Urinary bladder (tissue), 4 donors: ENCODE measurements at places on chromosomes 12 and 14. TPM values are rescaled to one million over a fixed set of nuclear protein-coding genes. Genes with fewer than 3 reads are reported as not detected.

The SLC17A8 gene
- 0.95 TPM for total RNA-seq

The SERPINA12 gene
- not detected for total RNA-seq

The PAPLN gene
- total RNA-seq, result 4.8 TPM

The KLRG1 gene
- total RNA-seq, result 3.8 TPM

The LRRC9 gene
- total RNA-seq, result 0.21 TPM

The KRT2 gene
- not detected for total RNA-seq

The NELL2 gene
- 28.1 TPM for total RNA-seq

The ANAPC7 gene
- 56.6 TPM for total RNA-seq

The SPRING1 gene
- 12.6 TPM for total RNA-seq

The ACSM4 gene
- total RNA-seq, result not detected

The NXPH4 gene
- 0.79 TPM for total RNA-seq

The RAD9B gene
- 2.1 TPM for total RNA-seq

The EML5 gene
- 7.0 TPM for total RNA-seq

The MYBPC1 gene
- 85.2 TPM for total RNA-seq

The CELA1 gene
- not detected for total RNA-seq

The TEX22 gene
- 0.11 TPM for total RNA-seq

The SERPINA9 gene
- total RNA-seq, result not detected

The KCNC2 gene
- total RNA-seq, result 0.32 TPM
